Karpas-422 (cell line): ENCODE measurements at places on chromosomes 3 and 15. TPM values are rescaled to one million over a fixed set of nuclear protein-coding genes. Genes with fewer than 3 reads are reported as not detected.

- no peak overlapping the region for H3K4me3 ChIP-seq
- no peak for DNase-seq
- H3K36me3 ChIP-seq, result no peaks in the 10 kb centered on the region
- no peaks in the 10 kb centered on the region for H3K4me1 ChIP-seq
These were observed 52.5 kb downstream of the LRRN1 start for GRCh38 chr3:3851621-3852323.

DNA sequence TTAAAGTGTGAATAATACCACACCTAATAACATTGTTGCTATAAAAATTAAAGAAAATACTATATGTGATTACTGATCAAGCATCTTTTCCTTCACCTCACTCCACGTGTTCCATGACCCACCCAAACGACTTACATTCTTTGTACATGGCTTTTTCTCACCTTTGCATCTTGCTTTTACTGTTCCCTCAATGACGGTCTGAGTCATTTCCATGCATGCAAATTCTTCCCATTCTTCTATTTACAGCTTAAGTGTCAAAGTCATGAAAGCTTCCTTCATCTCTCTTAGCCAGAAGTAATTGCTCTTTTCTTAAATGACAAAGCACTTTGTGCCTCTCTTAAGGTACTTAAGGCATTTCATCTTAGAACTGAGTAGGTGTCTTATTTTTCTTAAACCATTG is 64.0 kb downstream of the GREM1 start:
- H3K4me1 ChIP-seq, result no peaks in the 10 kb centered on the region
- no peak overlapping the region for H3K27ac ChIP-seq
- DNase-seq, result no peak

Gene ASB14
- total RNA-seq, result 0.04 TPM in 1 of 2 replicates, not detected in the other

Gene EXD1
- total RNA-seq, result not detected in 2 replicates
